ENCODE measurements at places on chromosomes 2 and 18.

- DNase-seq, result no peak
Observed at GRCh38 chr18:8176554-8176953, 432.7 kb upstream of the RAB12 start.

DNA sequence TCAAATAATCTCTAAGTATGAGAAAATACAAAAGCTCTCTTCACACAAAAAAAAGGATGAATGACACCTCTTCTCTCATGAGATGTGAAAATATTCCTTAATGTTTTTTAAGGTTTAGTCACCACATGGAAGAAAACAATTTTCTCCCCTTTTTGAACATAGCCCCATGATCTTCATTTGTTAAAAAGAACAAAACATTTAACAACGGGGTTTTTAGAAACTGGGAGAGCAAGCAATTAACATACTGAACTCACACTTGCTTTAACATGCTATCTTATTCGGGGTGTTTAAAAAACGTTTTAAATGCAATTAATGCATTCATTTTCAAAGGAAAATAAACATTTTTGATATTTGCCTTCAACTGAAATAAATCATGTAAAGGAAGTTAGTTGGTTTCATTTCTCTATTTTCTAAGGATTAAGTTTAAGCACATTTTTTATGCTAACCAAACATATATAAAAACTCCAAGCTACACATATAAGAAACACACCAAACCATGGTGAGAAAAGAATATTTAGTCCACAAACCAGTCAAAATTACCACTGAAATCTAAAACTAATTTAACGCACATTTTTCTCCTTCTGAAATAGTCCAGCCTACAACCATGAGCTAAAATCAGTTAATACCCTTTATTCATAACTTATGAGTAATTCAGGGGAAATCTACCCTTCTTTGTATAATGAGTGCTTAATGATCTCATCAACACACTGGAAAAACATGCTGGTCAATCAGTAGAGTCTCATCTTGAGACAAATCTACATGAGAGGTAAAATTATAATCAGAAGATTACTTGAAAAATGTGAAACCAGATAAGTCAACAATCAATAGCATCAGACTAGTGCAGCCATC lies 8.2 kb downstream of the FBXO11 start:
- no peak for DNase-seq

DNA sequence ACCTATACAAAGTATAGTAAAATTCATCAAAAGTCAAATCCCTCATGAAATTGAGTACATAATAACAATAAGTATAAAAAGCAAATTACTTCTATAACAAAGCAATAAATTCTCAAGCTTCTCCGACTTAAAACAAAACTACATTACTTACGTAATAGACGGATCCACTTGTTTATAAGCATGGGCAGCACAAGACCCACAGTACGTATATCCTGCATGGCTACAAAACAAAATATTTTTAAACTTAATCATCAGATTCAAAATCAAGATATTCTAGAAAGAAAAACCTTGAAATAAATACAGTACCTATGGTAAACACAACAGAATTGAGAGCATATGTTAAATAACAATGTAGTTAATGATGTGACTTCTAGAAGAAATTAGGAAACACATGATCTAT lies 78.9 kb downstream of the MEMO1 start:
- DNase-seq, result no peak

GRCh38 chr2:70099270-70099669 lies 12.0 kb downstream of the PCBP1 start:
- DNase-seq, result no peak

- no peak for DNase-seq
Observed at GRCh38 chr2:168999668-169000213, 31.4 kb downstream of the ABCB11 start.

DNA sequence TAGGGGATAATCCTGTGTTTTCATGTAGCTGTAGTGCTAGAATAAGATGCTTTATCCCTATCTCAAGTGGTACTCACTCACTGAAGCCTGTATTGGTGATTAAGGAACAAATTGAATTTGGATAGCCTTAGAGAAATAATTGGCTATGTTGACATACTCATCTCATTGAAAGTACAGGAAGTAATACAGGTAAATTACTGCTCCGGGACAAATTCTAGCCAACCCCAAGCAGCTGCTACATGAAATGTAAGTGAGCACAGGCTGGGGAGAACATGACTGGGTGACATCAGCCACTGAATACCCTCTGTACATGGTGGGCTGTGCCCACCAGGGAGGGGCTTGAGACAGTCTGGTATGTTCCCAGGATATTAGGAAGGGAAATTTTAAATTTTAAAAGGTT lies 188.4 kb upstream of the RASGRP3 start:
- no peak for DNase-seq

DNA sequence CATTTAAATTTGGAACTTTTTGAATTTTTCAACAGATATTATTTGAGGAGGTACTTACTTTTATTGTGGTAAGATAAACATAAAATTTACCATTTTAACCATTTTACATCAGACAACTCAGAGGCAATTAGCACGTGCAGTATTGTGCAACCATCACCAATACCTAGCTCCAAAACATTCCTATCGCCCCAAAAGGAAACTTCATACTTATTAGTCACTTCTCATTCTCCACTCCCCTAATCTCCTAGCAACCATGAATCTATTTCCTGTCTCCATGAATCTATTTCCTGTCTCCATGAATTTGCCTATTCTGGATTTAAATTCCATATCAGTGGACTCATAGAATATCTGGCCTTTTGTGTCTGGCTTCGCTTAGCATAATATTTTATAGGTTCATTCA lies 69.9 kb upstream of the FAM136A start:
- peak; percentile 6 for DNase-seq

GRCh38 chr2:241432824-241433448 lies 75.4 kb downstream of the STK25 start:
- no peak for DNase-seq

GRCh38 chr2:213157242-213157641 lies 5.8 kb upstream of the IKZF2 start:
- no peak for DNase-seq

DNA sequence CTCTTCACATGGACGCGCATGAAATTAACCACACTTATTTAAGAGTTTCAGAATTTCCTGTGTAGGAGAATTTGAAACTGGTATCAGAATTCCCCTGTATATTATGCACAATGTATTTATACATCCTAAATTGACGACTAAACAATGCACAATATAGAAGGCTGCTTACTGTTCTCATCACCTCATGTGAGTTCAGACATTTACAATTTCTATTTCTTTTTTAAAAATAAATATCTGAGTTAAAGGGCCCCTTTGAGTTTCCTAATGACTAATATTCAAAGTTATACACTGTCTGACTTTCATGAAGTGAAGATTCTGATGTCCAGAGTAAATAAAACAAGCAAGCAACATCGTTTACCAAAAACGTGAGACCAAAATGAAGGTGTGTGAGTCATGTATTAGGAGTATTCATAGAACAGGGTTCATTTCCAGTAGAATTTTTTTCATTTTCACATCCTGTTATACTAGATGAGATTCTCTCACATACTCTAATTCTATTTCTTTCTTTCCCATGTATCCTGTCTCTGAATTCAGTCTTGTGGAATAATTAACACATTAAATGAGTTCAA lies 406.2 kb downstream of the NUP35 start:
- no peak for DNase-seq

DNA sequence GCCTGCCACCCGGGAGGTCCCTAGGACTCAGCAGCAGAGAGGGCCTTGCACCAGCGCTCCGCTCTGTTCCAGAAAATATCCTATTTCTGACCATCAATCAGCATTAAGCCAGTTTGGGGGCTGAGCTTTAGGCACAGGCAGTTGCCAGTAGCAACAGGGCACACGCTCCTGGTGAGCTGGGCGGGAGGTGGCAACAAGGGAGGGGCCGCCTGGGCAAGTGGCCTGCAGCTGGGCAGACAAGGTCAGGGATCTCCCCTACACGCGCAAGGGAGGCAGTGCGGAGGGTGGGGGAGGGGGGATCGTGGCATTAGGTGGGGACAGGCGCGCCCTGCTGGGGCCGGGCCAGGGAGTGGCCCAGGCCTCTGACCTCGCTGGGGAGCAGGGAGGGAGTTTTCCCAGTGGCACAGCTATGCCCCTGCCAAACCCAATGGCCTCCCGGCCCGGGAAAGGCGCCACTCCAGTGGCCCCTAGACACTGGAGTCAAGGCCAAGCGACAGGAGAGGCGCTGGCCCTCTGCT lies 302.8 kb downstream of the NCKAP5 start:
- no peak for DNase-seq

GRCh38 chr2:30139131-30139870 lies 7.5 kb upstream of the YPEL5 start:
- DNase-seq, result no peak

GRCh38 chr18:35692866-35693265 lies 111.3 kb downstream of the GALNT1 start:
- DNase-seq, result no peak

DNA sequence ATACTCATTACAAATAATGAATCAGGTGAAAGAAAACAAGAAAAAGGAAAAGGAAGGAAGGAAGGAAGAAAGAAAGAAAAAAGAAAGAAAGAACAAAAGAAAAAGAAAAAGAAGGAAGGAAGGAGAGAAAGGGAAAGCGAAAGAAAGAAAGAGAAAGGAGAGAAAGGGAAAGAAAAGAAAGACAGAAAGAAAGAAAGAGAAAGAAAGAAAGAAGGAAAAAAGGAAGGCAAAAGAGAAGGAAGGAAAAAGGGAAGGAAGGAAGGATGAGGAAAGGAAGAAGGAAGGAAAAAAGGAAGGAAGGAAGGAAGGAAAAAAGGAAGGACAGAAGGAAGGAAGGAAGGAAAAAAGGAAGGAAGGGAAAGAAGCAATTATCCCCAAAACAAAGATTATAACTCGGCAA lies 1460.4 kb upstream of the PIK3C3 start:
- DNase-seq, result no peak

- DNase-seq, result no peak
Observed at GRCh38 chr2:122758967-122759366, 1003.5 kb downstream of the TSN start.

GRCh38 chr18:56402872-56403516 lies 235.4 kb downstream of the TXNL1 start:
- DNase-seq, result no peak

GRCh38 chr2:109659396-109660045 lies 45.4 kb downstream of the SOWAHC start:
- no peak for DNase-seq

GRCh38 chr2:102048465-102048864 lies 56.7 kb downstream of the IL1R2 start:
- DNase-seq, result no peak

DNA sequence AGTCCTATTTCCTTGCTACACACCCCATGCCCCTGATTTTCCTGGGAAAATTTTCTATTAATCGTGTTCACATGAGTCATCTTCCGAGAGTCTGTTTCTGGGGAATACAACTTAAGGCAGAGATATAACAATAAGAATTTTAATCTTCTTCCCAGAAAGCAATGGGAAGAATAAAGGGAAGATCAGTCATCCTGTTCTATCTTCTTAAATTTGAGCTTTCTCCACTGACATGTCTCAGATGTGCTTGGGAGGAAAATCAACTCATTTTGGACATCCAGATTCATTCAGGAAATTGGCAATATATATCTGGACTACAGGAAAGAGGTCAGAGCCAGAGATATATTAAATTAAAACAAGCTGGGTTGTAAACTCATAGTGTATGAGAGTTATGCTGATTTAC lies 62.3 kb upstream of the SPAG16 start:
- no peak for DNase-seq

- no peak for DNase-seq
Observed at GRCh38 chr2:239956818-239957261, 68.3 kb downstream of the NDUFA10 start.

DNA sequence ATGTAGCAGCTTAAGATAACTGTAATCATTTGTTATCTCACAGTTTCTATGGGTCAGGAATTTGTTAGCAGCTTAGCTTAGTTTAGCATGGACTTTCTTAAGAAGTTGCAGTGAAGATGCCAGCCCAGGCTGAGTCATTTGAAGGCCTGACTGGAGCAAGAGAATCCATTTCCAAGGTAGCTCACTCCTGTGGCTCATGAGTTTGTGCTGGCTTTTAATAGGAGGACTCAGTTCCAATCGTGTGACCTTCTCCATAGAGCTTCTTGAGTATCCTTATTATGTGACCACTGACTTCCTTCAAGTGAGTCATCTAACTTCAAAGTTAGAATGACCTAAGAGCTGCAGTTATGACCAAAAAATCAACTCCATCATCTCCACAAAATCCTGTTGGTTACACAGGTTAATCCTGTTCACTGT lies 1.4 kb downstream of the GPATCH11 start:
- DNase-seq, result no peak

- DNase-seq, result no peak
Observed at GRCh38 chr2:55420871-55421270, 1.2 kb upstream of the CCDC88A start.

DNA sequence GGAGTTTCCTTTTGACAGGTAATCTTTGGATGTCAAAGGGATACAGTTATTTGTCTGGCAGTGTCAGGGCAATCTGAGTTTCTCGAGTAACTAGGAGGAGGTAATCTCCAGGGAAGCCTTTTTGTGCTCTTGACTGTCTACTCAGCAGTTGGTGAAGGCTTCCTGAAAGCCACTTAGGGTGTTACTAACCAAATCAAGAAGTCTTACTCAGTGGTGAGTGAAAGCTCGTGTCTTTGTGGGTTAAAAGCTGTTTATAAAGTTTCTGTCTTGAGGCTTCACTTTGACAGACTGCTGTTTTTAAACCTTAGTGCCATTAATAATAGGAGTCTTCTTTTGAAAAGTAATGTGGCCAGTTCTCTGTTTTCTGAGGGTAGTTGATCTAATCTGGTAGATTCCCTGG lies 1.7 kb downstream of the THSD7B start:
- no peak for DNase-seq

DNA sequence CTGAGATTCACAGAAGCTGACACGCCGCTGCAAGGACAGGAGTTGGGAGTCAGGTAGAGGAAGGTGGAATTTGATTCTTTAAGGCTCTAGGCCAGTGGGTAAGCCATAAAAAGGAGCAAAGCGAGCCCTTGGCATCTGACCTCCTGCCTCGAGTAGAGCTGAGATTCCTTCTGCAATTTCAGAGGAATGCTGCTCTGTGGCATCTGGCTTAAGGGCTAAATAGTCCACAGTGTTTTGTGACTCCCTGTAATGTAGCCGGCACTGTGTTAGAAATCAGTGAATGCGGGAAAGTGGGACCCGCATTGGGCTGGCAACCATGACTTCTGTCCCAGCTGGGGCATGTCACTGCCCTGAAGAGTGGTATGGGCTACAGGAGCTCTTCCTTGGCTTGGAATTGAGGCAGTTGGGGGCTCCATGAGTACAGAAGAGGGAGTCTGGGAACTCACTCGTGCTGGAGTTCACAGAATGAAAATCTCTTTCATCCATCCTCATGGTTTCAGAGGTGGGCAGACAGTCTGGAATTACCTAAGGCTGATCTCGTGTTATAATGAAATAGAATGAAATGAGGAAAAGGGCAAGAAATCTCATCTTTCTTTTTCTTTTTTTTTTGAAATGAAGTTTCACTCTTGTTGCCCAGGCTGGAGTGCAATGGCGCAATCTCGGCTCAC lies 12.7 kb upstream of the MYCN start:
- DNase-seq, result no peak

DNA sequence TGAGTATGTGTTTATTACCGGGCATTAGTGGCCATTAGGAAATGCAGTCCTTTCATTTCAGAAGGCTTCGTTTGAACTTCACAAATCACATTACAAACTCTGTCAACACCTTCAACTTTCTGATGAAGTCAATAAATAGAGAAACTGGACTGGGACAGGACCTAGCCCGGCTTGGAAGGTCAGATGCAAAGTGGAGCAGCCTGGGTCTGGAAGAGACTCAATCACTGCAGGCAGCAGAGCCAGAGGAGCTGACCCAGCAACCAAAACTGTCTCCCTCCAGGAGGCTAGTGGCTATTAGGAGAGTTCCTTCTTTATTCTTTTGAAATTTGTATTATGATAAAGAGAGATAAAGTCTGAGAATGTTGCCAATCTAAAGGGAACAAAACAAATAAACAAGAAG lies 167.2 kb upstream of the SPOPL start:
- no peak for DNase-seq
